HFF-Myc (cell line): ENCODE measurements at places on chromosomes 12 and 14.

DNA sequence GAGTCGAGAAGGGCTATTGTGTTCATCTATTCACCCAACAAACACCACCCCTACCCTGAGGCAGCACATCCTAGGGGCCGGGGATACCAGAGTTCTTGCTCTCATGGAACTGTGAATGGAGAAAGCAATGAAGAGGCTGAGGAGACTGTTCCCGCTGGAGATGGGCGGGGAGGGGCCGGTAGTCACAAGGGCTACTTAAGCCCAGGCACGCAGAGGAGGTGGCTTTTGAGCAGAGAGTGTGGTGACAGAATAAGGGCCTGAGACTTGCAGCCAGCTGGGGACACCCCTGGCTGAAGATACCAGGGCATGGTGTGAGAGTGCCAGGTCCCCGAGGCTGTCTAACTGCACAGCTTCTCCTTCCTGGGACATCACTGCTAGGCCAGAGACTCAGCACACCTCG lies 114.1 kb upstream of the EVL start:
- DNase-seq = no peak

GRCh38 chr12:101108130-101108529 lies 101.9 kb downstream of the SLC5A8 start:
- no peak for DNase-seq

- DNase-seq = no peak
Observed at GRCh38 chr12:13008741-13009380, 8.8 kb upstream of the HEBP1 start.

- no peak for DNase-seq
Observed at GRCh38 chr12:104579718-104580495, 123.2 kb downstream of the CHST11 start.

- DNase-seq = no peak
Observed at GRCh38 chr12:115632308-115632707, 645.2 kb downstream of the MED13L start.
